ENCODE measurements at places on chromosomes 7 and 10. TPM values are rescaled to one million over a fixed set of nuclear protein-coding genes. Genes with fewer than 3 reads are reported as not detected.

- DNase-seq, result no peak
- no peak overlapping the region for H3K27ac ChIP-seq
- no peaks in the 10 kb centered on the region for H3K27me3 ChIP-seq
- H3K36me3 ChIP-seq, result no peaks in the 10 kb centered on the region
- H3K4me1 ChIP-seq, result no peaks in the 10 kb centered on the region
These were observed 97.5 kb downstream of the POU6F2 start for GRCh38 chr7:39075210-39075609.

- H3K4me3 ChIP-seq, result no peak overlapping the region
- no peaks in the 10 kb centered on the region for H3K27me3 ChIP-seq
- no peaks in the 10 kb centered on the region for H3K36me3 ChIP-seq
- H3K4me1 ChIP-seq, result no peaks in the 10 kb centered on the region
- no peak overlapping the region for H3K27ac ChIP-seq
- DNase-seq, result no peak
These were observed 226.3 kb upstream of the KLF6 start for GRCh38 chr10:4011136-4011812.

DNA sequence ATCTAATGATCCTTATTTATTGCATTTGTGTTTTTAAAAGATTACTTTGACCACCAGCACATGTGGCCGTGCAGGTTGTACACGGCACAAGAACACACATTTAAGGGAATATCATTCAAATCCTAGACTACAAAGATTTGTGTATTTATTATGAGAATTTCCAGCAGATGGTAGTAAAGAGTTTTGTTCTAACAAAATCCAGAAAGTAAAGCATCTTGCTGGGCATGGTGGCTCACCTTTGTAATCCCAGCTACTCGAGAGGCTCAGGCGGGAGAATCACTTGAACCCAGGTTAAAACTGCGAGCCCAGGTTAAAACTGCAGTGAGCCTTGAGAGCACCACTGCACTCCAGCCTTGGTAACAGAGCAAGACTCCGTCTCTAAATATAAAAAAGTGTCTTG, 31.5 kb downstream of the MACROH2A2 start:
- H3K4me3 ChIP-seq, result no peak overlapping the region
- no peaks in the 10 kb centered on the region for H3K27me3 ChIP-seq
- no peaks in the 10 kb centered on the region for H3K4me1 ChIP-seq
- H3K36me3 ChIP-seq, result no peaks in the 10 kb centered on the region

DNA sequence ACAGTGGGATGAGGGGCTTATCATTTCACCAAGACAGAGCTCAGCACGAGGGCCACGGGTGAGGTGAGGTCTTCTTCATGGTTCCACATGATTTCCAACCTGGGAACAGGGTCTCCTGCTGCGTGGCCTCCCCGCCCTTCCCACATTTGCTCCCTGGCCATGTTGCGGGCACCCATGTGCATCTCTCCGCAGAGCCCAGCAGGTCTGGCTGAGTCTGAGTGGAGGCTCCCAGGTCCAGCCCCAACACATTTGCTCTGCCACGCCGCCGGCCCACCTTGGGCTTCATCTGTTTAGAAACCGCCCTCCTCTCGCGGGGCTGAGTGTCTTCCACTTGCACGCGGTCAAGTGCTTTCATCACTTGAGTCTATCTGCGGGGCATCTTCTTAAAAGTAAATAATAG, 14.8 kb upstream of the PRKAR1B start:
- H3K36me3 ChIP-seq, result peaks cover 33% of the 10 kb centered on the region
- no peak overlapping the region for H3K4me3 ChIP-seq
- DNase-seq, result no peak
- H3K4me1 ChIP-seq, result no peaks in the 10 kb centered on the region

DNA sequence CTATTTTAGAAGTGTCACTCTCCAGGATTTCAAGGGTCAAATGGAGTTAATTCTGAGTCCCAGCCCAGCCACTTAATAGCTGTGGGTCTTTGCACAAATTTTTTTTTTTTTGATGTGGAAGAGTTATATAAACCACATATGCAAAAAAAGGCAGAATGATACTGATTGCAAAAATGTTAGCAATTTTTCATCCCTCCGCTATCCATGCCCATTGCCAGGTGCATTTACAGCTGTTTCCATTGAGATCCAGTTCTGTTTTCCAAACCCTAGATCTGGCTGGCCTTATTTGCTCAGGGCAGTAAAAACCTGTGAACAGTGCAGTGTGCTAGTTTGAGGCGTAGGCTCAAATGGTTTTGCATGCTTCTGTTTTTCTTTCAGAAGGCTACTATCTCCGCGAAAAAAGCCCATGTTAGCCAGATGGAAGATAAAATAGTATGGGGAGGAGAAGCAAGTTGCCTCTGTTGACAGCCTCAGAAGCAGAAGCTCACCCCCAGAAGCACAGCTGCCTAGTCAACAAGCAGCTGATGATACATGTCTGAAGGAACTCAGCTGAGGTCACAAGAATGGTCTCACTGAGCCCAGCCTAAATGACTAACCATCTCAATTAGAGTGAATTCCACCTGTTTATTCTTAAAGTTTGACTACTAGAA, 997 bp upstream of the ZNF138 start:
- H3K4me1 ChIP-seq, result peaks cover 8% of the 10 kb centered on the region
- no peak overlapping the region for H3K4me3 ChIP-seq
- no peaks in the 10 kb centered on the region for H3K27me3 ChIP-seq
- H3K27ac ChIP-seq, result no peak overlapping the region
- DNase-seq, result no peak
- no peaks in the 10 kb centered on the region for H3K36me3 ChIP-seq

DNA sequence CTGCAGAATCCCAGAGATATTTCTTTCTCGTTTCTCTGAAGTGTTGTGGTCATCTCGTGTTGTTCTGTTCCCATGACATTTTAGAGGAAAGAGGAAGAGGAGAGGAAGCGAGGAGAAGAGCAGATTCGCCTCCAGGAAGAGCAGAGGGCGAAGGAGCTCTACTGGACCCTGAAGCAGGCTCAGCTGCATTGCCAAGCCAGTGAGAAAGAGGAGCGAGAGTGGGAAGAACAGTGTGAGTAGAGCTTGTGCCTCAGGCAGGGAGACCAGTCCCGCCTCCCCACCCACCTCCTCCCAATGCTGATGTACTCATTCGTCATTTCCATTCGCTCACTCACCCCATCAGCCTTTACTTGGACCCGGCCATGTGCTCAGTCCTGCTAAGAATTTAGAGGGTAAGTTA, 50.8 kb downstream of the SH2D4B start:
- no peak for DNase-seq
- H3K27ac ChIP-seq, result no peak overlapping the region
- H3K36me3 ChIP-seq, result no peaks in the 10 kb centered on the region

- no peaks in the 10 kb centered on the region for H3K27me3 ChIP-seq
- DNase-seq, result no peak
- H3K4me3 ChIP-seq, result no peak overlapping the region
- no peaks in the 10 kb centered on the region for H3K4me1 ChIP-seq
- H3K36me3 ChIP-seq, result no peaks in the 10 kb centered on the region
- H3K27ac ChIP-seq, result no peak overlapping the region
These were observed 61.7 kb upstream of the NXPH1 start for GRCh38 chr7:8371742-8372141.

DNA sequence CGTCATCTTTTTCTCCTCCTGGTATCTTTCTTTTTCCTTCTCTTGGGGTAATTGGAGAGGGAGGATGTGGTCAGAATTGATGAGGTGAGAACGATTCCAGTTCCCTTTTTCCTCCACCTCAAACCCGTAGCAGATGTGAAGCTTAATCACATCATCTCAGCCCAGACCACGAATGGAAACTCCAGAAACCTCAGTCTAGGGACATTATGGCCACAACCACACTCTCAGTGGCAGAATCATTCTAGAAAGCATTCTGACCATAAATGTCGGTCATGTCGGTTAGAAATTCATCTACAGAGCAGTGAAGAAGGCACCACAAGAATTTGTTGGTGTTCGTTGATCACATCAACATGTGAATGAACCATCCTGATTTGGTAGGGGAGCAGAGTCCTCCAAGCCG, 78.7 kb downstream of the GATA3 start:
- H3K4me3 ChIP-seq, result no peak overlapping the region
- no peaks in the 10 kb centered on the region for H3K4me1 ChIP-seq
- DNase-seq, result no peak

DNA sequence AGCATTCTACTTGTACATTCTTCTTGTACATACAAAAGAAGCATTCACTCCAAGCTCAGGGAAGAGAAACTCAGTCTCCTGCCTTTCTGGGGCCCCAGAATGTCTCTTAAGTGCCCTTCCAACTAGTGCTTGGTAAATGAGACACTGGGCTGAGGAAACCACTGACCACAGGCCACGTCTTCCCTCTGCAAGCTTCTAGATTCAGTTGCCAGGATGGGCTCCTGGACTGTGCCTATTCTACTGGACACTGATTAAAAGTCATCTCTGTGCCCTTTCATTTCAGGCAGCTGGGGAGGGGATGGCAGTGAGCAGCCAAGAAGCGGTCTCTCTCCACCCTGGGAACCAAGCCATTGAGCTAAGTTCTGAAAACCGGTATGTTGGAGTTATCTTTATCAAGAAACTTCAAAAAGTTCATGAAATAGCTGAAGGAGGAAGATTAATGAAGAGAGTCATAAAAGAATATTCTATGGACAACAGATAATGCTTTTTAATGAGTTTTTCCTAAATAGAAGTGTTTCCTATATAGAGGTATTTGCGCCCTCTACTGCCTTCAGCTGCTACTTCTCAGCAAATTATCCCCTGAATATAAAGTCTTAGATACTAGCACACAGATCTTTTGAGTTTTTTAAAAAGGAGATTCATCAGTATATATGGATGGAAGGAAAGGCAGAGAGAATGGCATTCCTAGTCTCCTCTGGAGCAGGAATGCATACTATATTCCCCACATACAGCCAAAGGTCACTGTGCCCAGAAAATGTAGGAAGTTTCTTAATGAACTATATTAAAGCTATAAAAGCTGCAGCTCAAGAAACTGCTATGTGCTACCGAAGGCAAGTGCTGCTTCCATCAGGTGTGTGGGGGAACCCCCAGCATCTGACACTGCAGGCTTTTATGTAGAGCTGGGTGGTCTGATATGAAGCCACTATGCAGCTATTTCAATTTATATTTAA, 8.4 kb upstream of the IFIT1B start:
- H3K27me3 ChIP-seq, result no peaks in the 10 kb centered on the region
- no peak overlapping the region for H3K4me3 ChIP-seq
- DNase-seq, result no peak
- H3K27ac ChIP-seq, result no peak overlapping the region

DNA sequence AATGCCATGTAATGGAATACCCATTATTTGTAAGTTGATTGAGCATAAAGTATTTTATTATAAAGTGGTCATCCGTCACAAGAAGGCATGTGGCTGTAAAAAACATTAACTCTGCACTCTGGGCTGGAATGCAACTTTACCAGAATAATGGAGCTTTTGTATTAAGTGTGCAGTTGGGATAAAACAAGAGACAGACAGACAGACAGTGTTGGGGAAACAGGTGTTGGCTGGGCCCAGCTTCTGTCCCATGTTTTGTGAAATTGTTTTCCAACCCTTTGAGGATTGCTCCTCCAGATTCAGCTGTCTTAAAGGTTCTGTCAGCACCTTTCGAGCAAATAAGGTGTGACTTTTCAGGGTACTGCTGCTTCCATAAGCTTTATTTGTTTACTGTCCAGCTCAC, 67.9 kb upstream of the NFKB2 start:
- no peaks in the 10 kb centered on the region for H3K36me3 ChIP-seq
- no peak overlapping the region for H3K4me3 ChIP-seq
- H3K27me3 ChIP-seq, result no peaks in the 10 kb centered on the region
- H3K27ac ChIP-seq, result no peak overlapping the region
- no peak for DNase-seq

DNA sequence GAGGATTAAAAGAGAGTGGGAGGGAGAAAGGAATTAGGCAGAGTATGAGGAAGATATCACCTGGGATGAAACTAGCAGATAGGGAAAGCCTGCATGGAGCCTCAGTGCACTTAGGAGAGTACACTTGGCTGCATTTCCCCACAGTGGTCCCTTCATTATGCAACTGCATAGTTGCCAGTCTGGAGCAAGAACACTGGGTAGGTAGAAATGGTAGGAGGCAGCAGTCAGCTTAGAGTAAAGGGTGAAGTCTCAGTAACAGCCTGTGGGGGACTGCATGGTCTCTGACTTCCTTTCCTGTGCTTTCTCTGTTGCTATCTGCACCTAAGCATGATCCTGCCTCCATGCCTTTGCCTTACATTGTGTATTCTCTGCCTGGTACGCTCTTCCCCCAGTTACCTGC, 14.0 kb upstream of the PCGF5 start:
- peaks cover 16% of the 10 kb centered on the region for H3K4me1 ChIP-seq
- no peak for DNase-seq
- H3K36me3 ChIP-seq, result no peaks in the 10 kb centered on the region

DNA sequence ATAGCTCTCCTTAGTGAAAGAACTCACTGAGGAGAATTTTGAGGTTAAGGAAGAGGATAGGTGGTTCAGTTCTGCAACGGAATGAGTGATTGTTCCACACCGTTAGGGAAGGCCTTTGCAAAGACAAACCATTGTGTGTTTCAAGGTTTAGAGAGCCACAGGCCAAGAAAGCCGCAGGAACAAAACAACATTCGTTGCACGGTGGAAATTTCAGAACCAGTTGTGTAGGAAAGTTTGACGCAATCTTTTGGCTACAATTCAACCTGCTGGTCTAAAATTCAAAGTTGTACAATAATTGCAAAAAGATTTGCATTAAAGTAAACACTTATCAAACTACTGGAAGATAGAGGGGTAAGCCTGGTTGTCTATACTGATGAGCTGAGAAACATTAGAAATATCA, 91.4 kb downstream of the FAM107B start:
- no peak overlapping the region for H3K4me3 ChIP-seq
- H3K36me3 ChIP-seq, result no peaks in the 10 kb centered on the region
- H3K27ac ChIP-seq, result no peak overlapping the region
- no peaks in the 10 kb centered on the region for H3K4me1 ChIP-seq
- no peak for DNase-seq

GRCh38 chr7:149767068-149767467, 6.3 kb downstream of the ZNF467 start:
- H3K27ac ChIP-seq, result no peak overlapping the region
- no peak for DNase-seq
- H3K4me1 ChIP-seq, result peaks cover 5% of the 10 kb centered on the region
- H3K4me3 ChIP-seq, result no peak overlapping the region

GRCh38 chr7:105782391-105783042, 93.9 kb downstream of the ATXN7L1 start:
- DNase-seq, result no peak
- peaks cover 3% of the 10 kb centered on the region for H3K36me3 ChIP-seq
- no peaks in the 10 kb centered on the region for H3K27me3 ChIP-seq
- H3K27ac ChIP-seq, result no peak overlapping the region
- no peaks in the 10 kb centered on the region for H3K4me1 ChIP-seq

GRCh38 chr10:121096617-121097431, 245.7 kb downstream of the WDR11 start:
- H3K36me3 ChIP-seq, result no peaks in the 10 kb centered on the region
- no peaks in the 10 kb centered on the region for H3K27me3 ChIP-seq
- no peak for DNase-seq
- peaks cover 3% of the 10 kb centered on the region for H3K4me1 ChIP-seq
- no peak overlapping the region for H3K4me3 ChIP-seq

The CLDN4 gene
- 551 TPM for total RNA-seq

The TBX20 gene
- total RNA-seq, result not detected

The ARHGEF5 gene
- 86.2 TPM for total RNA-seq

The C7orf25 gene
- total RNA-seq, result 15.1 TPM

The GNAT3 gene
- total RNA-seq, result 2.1 TPM

The CREB5 gene
- 14.9 TPM for total RNA-seq

The KLF14 gene
- not detected for total RNA-seq

The DCLRE1A gene
- 6.2 TPM for total RNA-seq

The IFIT1B gene
- total RNA-seq, result not detected

The RAMP3 gene
- total RNA-seq, result 89.1 TPM

The FZD8 gene
- total RNA-seq, result 1.6 TPM

The ZNF680 gene
- total RNA-seq, result 13.9 TPM

The SSC4D gene
- not detected for total RNA-seq

The PKD1L1 gene
- 0.83 TPM for total RNA-seq

All from Peyer's patch (tissue), 4 donors.